Skeletal muscle cell (primary cell): ENCODE measurements at places on chromosomes 11 and 22.
A peak's percentile ranks its signal among the peaks of the same experiment; 100 is the strongest.

DNA sequence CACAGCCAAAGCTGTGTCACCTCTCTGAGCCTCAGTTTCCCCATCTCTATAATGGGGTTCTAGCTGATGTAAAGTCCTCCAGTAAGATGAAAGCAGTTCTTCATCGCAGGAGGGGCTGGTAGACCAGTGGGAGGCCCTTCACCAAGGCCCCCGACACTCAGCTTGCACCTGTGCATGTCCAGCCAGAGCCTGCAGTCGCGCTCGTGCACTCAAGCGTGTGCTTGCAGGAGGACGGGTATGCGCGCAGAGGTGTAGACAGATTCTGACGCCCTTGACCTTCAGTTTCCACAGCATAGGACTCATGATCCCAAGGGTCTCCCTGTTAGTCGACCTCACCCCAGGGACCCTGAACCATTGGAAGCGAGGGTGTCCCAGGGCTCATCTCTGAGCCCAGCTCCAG is 633.7 kb downstream of the TBC1D22A start:
- no peak for DNase-seq

- DNase-seq = no peak
Observed at GRCh38 chr11:64559351-64560138, 31.5 kb upstream of the SLC22A12 start.

- no peak for DNase-seq
Observed at GRCh38 chr11:121793291-121793690, 322.7 kb downstream of the BLID start.

DNA sequence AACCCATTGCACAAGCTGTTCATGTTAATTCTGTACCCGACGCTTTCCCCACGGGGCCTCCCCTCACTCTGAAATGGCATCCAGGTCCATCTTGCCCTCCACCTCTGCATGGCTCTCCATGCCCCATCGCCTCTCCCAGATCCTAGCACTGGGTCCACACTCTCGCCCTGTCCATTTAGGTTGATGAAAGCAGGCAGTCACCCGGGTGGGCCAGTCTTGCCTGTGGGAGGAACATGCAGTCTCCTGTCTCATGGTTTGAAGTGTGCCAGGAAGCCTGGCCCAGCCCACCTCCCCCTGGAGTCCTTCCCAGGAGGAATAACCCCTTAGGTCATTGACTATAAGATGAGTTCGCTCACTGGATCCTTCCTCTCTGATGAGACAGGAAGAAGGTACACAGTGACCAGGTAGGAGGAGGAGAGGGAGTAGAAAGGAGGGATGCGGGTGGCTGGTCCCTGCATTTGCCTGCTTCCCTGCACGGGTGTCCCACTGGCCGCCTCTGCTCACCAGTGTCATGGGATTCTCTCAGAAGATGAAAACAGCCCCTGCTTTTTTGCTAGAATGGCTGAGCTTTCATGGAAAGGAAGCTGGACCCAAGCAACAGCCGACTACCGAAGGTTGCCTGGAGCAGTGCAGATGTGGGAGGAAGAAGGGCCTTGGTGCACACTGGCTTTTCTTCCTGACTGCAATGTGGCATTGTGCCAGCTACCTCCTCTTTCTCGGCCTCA is 6.8 kb downstream of the TMEM121B start:
- DNase-seq = no peak

DNA sequence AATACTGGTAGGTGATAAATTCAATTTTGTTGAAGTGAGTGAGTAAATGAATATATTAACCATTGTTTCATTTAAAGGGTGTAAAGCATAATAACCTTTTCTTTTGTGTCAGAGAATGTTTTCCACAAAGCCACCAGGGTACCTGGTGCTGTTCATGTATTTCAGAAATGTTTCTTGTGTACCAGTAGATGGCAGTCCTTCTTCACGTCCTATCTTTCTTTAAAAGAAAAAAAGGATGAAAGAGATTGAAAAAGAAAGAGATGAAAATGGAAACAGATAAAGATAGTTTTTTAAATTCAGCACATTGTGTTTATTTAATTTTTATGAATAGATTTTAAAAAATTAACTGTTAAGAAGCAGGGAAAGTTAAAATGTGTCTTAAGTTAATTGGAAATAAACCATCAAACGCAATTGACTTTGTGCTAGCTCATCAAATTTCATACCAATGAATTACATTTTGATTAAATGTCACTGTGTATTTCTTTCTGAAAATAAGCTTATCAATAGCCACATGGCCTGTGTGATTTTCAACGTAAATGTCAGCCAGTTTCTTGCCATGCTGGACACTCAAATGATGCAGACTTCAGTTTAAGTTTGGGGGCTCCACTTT is 65.5 kb upstream of the CHORDC1 start:
- no peak for DNase-seq

DNA sequence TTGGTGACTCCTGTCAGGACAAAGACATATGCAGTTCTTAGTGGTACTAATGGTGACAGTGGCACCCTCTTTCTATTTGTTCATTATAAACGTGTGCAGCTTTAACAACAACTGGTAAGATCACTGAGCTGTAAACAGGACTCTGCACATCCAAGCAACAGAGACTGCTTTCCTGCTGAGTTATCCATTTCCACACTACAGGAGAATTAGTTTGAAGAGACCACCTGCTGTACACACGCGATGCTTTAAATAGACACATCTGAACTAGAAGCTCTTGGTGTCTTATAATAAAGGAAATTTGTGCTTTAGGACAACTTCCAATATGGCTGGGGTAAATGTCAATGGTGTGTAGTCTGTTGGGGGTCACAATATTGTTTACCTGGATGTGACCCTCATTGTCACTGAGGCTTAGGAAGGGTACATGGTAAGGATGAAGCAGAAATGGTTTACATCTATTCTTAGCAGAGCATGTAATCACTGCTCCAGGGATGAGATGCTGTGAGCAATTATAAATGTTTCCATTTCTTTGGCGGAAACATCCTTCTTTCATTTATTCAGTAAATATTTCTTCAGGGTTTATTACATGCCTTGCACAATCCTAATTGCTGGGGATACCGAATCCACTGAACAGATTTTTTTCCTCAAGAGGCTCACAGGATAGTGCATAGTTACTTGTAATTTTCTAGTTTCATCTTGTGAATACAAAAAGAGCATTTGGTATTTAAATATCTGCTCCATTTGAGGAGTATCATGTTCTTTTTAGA is 354.0 kb upstream of the CCDC90B start:
- no peak for DNase-seq

DNA sequence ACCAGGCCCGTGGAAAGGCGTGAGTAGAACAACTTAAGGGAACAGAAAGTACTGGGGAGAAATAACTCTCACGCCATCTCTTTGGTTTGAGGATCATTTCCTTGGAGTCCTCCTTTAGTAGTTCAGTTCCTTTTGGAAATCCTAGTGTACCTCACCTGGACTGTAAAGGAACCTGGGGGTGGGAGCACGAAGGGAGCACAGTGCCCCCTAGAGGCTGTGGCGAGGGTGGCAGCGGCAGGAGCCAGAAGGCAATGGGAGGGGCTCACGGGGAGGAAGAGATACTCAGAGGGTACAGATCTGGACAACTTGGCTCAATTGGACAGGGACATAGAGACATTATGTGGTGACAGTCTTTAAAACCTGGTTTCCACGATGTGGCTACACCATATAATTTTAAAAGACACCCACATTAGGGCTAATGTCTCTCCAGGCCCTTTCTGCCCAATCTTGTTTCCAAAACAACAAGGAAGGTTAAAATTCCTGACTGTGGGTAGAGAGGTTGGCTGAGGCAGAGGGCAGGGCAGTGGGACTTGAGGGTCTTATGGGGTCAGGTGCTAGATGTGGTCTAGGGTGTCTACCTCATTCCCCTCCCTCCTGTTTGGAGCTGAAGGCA is 87.0 kb downstream of the CSNK2A3 start:
- no peak for DNase-seq

DNA sequence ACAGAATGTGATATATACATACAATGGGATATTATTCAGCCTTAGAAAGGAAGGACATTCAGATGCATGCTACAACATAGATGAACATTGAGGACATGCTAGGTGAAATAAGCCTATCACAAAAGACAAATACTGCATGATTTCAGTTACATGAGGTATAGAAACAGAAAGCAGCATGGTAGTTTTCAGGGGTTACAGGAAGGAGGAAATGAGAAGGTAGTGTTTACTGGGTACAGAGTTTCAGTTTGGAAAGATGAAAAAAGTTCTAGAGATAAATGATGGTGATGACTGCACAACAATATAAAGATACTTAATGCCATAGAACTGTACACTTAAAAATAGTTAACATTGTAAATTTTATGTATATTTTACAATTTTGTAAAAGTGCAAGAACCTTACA is 266.7 kb upstream of the C11orf87 start:
- no peak for DNase-seq

GRCh38 chr11:6127881-6128280 is 20.4 kb downstream of the OR56B4 start:
- no peak for DNase-seq

GRCh38 chr11:65558002-65558929 is at the start of gene LTBP3:
Gene LTBP3 (minus strand): TSS chr11:65558359. CDS start chr11:65557959, 400 bp downstream.
- DNase-seq = no peak

- DNase-seq = peak; percentile 5
Observed at GRCh38 chr11:106733635-106734034, 284.6 kb downstream of the GUCY1A2 start.

DNA sequence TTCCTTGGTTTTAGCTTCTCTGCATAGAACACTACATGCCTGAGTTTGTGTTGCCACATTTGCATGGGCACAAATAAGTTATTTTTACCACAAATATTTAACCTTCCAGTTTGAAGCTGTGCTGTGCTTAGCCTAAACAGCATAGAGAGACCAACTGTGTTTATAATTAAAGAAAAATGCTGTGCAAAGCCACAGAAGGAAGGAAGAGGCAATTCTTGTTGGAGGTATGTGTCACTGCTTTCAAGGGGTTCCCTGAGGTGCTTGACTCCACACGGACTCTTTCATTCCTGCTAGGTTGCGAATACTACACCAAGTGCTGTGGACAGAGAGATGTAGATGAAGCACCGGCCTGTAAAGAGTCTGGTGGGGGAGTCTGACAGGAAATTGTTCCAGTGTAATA is 47.6 kb upstream of the OLFML1 start:
- DNase-seq = no peak

DNA sequence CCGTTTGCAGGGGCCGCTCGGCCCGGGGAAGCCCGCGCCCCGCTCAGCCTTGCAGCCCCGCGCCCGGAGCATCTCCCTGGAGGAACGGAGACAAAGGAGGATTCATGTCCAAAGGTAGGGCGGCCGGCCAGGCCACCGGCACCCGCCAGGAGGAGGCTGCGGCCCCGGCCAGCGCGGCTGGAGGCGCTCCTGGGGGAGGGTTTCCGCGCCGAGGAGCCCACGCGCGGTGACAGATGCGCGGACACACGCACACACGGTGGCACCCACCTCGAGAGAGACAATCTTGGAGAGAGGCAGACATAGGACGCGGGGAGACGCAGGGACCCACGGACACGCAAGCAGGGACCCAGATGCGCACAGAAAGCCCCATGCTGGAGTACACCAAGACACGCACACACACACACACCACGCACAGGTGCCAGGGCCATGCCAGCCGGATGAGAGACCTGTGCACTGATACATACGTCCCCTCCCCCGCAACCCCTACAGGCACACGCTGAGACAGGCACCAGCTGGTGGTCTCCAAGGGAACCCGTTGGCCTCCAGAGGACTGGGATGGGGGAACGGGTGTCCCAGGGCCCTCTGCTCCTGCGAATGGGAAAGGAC is 7.8 kb downstream of the SEPTIN3 start:
- no peak for DNase-seq

GRCh38 chr11:63766531-63767235 is 1.9 kb downstream of the ZFTA start:
- no peak for DNase-seq

DNA sequence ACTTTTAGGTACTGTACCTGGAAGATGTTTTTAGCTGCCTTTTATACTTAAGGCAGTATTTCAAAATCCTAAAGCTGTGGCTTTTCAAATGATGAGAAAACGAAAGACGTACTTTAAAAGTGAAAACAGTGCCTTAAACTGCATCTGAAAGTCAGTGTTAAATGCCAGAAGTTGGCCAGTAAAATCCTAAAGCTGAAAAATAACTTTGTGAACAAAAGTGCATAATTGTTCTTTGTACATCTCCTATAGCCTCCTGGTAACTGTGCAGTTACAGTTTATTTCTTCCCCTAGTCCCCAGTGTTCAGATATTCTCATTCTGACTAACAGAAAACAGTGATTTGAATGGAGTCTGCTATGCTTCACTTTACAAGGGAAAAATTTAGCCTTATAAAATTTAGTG is 6.8 kb downstream of the EED start:
- DNase-seq = no peak

- no peak for DNase-seq
Observed at GRCh38 chr11:67382276-67383136, 9.1 kb upstream of the CLCF1 start.

DNA sequence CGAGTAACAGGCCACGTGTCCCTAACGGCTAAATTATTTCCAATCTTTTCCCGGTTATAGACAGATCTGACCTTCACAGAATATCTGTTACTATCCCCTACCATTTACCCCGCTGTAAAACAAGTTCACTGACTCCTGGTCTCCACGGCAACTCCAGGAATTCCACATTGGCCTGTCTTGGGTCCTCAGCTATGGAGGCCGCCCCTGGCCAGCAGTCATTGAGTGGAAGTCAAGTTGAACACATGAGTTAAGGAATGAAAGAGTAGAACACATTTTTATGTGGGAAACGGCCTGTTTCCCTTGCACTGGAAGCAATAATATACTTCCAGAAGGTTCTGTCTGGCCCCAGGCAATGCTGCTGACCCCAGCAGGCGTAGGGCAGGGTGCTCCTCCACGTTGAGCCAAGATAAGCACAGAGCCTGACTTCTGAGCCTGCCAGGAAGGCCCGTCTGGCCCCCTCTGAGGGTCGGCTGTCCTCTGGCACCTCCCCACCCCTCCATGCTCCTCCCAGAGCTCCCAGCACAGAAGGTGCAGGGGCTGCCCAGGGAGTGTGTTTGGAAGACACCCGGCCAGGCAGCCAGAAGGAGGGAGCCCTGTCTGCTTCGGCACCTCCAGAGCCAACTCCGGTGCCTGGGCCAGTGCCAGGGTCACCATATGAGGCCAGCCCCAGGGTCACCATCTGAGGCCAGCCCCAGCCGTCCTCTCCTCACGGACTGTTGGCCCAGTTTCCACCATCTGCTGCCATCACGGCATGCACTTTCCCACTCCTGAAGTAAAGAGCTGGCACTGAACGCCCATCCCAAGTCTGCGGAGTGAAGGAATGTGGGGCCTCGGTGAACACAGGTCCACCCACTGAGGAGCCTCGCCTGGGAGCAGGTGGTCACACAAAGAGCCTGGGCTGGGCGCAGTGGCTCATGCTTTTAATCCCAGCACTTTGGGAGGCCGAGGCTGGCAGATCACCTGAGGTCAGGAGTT is 813.2 kb downstream of the BRD1 start:
- no peak for DNase-seq

GRCh38 chr22:20863366-20863765 is 4.6 kb downstream of the SNAP29 start:
- no peak for DNase-seq

GRCh38 chr11:115518983-115519628 is 14.9 kb upstream of the CADM1 start:
- no peak for DNase-seq

- DNase-seq = no peak
Observed at GRCh38 chr22:19195796-19196731, 17.5 kb upstream of the SLC25A1 start.

- peak; percentile 20 for DNase-seq
Observed at GRCh38 chr11:117143390-117143789, 697 bp upstream of the PAFAH1B2 start.

GRCh38 chr11:121163658-121164308 is 62.7 kb downstream of the TECTA start:
- DNase-seq = no peak
